ENCODE measurements at places on chromosomes 2 and 18. TPM values are rescaled to one million over a fixed set of nuclear protein-coding genes. Genes with fewer than 3 reads are reported as not detected.
A peak's percentile ranks its signal among the peaks of the same experiment; 100 is the strongest.

DNA sequence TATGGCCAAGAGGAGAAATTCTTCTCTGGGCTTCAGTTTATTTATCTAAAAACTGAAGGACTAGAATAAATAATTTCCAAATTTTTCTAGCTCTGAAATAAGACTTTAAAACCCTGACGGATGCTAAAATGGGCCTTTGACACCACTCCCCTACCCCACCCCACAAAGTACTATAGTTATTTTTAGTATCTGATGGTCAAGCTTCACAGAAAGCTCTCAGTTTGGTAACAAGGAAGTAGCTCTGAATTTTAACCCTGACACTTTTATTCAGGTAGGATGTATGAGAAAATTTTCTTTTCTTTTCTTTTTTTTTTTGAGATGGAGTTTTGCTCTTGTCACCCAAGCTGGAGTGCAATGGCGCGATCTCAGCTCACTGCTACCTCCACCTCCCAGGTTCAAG lies 2.4 kb downstream of the RBKS start:
- peaks cover 21% of the 10 kb centered on the region for H3K36me3 ChIP-seq
- H3K27ac ChIP-seq, result no peak overlapping the region
- peaks cover 32% of the 10 kb centered on the region for H3K4me1 ChIP-seq
- no peak overlapping the region for H3K4me3 ChIP-seq
- H3K27me3 ChIP-seq, result no peaks in the 10 kb centered on the region

GRCh38 chr2:86079981-86080911 lies 25.4 kb downstream of the POLR1A start:
- H3K36me3 ChIP-seq, result peaks cover 77% of the 10 kb centered on the region
- peak; percentile 68 for DNase-seq
- no peaks in the 10 kb centered on the region for H3K4me1 ChIP-seq
- H3K4me3 ChIP-seq, result no peak overlapping the region
- no peak overlapping the region for H3K27ac ChIP-seq

- peaks cover 42% of the 10 kb centered on the region for H3K36me3 ChIP-seq
- H3K27me3 ChIP-seq, result no peaks in the 10 kb centered on the region
- no peak overlapping the region for H3K4me3 ChIP-seq
- no peak overlapping the region for H3K27ac ChIP-seq
- peak; percentile 5 for DNase-seq
Measured at GRCh38 chr2:196131949-196132925, 39.1 kb downstream of the STK17B start.

Gene SLC11A1
- total RNA-seq, result 0.09 TPM

Gene GPAT2
- not detected for total RNA-seq

- H3K27ac ChIP-seq, result no peak overlapping the region
- no peak for DNase-seq
- H3K27me3 ChIP-seq, result no peaks in the 10 kb centered on the region
- H3K4me3 ChIP-seq, result no peak overlapping the region
Measured at GRCh38 chr18:32346671-32347070, 124.0 kb downstream of the GAREM1 start.

DNA sequence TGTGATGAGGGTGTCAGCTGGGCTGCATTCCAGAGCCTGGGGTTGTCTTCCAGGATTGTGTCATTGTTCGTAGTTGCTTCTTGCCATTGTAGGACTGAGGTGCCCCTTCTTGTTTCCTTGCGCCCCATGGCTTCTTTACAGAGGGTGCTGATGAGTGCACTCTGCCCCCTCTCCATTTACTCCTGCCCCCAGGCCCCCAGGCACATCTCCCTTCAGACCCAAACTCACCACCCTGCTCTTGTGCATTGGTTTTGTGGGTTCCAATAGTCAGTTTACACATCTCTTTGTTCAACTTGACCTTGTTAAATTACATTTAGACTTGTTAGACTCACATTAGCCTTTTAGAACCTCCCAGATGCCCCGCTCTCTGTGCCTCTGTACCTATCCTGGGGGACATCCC lies 33.1 kb downstream of the HJURP start:
- no peak overlapping the region for H3K4me3 ChIP-seq
- H3K36me3 ChIP-seq, result no peaks in the 10 kb centered on the region
- H3K27ac ChIP-seq, result no peak overlapping the region
- H3K27me3 ChIP-seq, result no peaks in the 10 kb centered on the region

- no peaks in the 10 kb centered on the region for H3K4me1 ChIP-seq
- DNase-seq, result no peak
- H3K27me3 ChIP-seq, result no peaks in the 10 kb centered on the region
- H3K4me3 ChIP-seq, result no peak overlapping the region
Measured at GRCh38 chr2:179479947-179480346, 215.3 kb upstream of the SESTD1 start.

Gene REG1B
- total RNA-seq, result not detected

DNA sequence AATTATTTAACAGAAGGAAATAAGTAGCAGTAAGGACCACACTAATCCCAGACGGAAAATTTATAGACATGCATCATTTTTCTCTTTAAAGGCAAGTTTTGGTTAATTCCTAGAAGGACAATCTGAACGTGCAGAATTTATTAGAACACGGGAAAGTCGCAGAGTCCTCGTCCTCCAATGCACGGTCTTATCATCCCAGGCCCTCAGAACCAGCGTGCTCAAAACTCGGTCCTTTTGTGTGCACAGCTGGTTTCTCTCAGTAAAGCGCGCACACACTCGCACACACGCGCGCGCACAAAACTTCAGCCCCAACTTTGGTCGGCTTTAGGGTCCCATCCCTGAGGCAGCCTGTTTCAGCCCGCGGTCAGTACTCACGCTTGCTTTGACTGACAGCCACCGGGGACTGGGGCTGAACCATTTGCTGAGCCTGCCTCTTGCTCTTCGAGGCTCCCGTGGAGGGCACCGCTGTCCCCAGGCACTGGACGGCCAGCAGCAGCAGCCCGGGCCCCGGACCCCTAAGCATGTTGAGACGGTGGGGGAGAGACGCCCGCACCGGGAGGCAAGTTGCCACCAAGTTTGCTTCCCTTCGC lies 493 bp downstream of the FN1 start:
- no peak overlapping the region for H3K27ac ChIP-seq
- H3K36me3 ChIP-seq, result peaks cover 5% of the 10 kb centered on the region
- peaks cover 35% of the 10 kb centered on the region for H3K4me1 ChIP-seq
- no peaks in the 10 kb centered on the region for H3K27me3 ChIP-seq
- no peak for DNase-seq

DNA sequence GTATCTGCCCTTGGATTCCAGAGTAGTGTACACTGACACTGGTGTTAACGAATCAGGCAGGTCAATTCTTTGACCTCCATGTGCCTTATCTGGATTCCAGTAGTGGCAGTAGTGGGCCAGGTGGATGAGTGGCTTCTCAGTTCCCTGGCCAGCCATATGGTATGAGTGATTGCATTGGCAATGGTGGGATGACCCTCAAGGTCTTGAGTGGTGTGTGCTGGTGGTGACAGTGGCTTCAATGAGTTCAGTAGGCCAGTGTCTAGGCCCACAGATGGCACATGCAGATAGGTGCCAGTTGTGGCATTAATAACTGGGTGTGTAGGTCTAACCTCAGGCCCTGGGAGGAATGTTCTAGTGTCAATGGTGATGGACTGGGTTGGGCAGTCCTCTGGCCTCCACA lies 674.1 kb upstream of the NXPH2 start:
- no peaks in the 10 kb centered on the region for H3K27me3 ChIP-seq
- no peak overlapping the region for H3K4me3 ChIP-seq
- no peak overlapping the region for H3K27ac ChIP-seq
- H3K4me1 ChIP-seq, result no peaks in the 10 kb centered on the region

- DNase-seq, result no peak
- no peaks in the 10 kb centered on the region for H3K27me3 ChIP-seq
- H3K27ac ChIP-seq, result no peak overlapping the region
- H3K36me3 ChIP-seq, result peaks cover 17% of the 10 kb centered on the region
- no peak overlapping the region for H3K4me3 ChIP-seq
- no peaks in the 10 kb centered on the region for H3K4me1 ChIP-seq
Measured at GRCh38 chr18:8820396-8821082, 115.2 kb downstream of the MTCL1 start.

- peaks cover 43% of the 10 kb centered on the region for H3K4me1 ChIP-seq
- H3K27ac ChIP-seq, result peak overlapping the region; percentile 63
- H3K4me3 ChIP-seq, result no peak overlapping the region
- no peaks in the 10 kb centered on the region for H3K27me3 ChIP-seq
- DNase-seq, result peak; percentile 30
Measured at GRCh38 chr2:28665041-28665704, 86.5 kb upstream of the PPP1CB start.

DNA sequence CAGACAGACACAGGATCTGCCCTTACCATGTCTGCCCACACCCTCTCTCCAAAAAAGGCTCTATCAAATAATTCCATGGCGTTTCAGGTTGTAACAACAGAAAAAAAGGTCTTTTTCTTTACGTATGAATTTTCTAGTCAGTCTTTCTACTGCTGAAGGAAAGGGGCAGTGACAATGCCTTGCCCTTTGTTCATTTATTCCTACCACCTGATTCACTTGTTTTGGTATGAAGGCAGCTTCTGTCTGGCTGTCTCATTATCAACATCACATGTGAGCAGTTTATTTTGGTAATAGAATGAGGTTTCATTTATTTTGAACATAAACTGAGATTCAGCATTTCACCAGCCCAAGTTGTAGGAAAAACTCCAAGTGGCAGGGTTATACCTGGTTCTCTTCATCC lies 94.3 kb upstream of the KLF7 start:
- no peak for DNase-seq
- peak overlapping the region; percentile 84 for H3K27ac ChIP-seq
- no peak overlapping the region for H3K4me3 ChIP-seq
- peaks cover 49% of the 10 kb centered on the region for H3K4me1 ChIP-seq
- H3K27me3 ChIP-seq, result no peaks in the 10 kb centered on the region
- H3K36me3 ChIP-seq, result peaks cover 7% of the 10 kb centered on the region

- no peaks in the 10 kb centered on the region for H3K36me3 ChIP-seq
- peak; percentile 13 for DNase-seq
- H3K27me3 ChIP-seq, result no peaks in the 10 kb centered on the region
- peaks cover 5% of the 10 kb centered on the region for H3K4me1 ChIP-seq
- H3K4me3 ChIP-seq, result no peak overlapping the region
- H3K27ac ChIP-seq, result no peak overlapping the region
Measured at GRCh38 chr18:22473366-22473765, 55.7 kb upstream of the CTAGE1 start.

Gene FHOD3
- 5.3 TPM for total RNA-seq

Gene CREG2
- total RNA-seq, result not detected

Gene STAMBP
- 66.3 TPM for total RNA-seq

Gene ZNF804A
- total RNA-seq, result not detected

DNA sequence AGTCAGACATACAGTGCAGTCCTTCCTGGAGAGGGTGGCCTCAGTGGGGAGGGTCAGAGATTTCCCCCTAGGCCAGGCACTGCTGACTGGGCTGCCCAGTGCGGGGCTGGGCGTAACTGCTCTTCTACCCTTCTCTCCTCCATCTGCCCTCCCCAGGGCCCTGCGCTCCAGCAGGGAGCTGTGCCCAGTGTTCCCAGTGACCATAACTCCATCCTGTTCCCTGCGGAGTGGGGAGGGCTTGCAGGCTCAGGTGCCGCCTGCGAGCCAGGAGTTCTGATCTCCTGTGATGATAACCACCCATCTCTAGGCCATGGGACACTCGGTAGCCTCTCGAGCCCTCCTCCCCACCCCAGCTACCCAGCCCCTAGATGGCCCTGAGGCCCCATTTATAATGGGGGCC lies 107.6 kb downstream of the SMAD7 start:
- DNase-seq, result no peak
- H3K27me3 ChIP-seq, result no peaks in the 10 kb centered on the region
- peaks cover 36% of the 10 kb centered on the region for H3K4me1 ChIP-seq

GRCh38 chr2:151614606-151615306 lies 119.5 kb downstream of the NEB start:
- H3K36me3 ChIP-seq, result no peaks in the 10 kb centered on the region
- no peaks in the 10 kb centered on the region for H3K4me1 ChIP-seq
- no peak overlapping the region for H3K27ac ChIP-seq
- H3K4me3 ChIP-seq, result no peak overlapping the region

DNA sequence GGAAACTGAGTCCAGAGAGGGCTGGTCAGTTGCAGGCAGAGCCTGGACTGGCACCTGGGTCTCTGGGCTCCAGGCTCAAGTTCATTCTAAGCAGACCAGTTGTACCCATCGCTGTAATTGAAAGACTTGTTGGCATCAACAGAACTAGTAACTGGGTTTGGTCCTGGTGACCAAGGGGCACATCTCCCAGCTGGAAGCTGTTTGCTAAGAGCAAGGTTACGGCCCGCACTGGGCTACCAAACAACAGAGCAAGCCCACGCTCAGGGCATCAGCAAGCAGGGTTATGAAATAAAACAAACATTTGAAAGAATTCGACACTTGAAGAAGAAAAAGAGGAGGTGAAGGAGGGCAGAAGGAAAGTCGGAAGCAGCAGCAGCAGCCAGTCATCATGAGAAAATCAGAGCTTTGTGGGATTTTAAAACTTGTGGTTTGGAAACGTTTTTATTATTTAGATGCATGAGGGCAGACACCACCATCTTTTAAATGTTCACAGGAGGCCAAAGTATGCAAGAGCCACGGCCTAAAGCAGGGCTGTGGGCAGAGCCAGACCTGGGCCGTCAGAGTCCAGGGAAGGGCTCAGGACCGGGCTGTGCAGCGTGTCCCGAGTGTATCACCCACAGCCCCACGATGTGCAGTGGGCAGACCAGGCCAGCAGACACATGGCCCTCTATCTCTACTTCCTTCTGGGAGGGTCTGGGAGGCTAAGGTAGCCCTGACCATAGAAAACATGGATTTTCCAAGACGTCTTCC lies 220.3 kb downstream of the BCL2 start:
- H3K36me3 ChIP-seq, result no peaks in the 10 kb centered on the region
- peaks cover 6% of the 10 kb centered on the region for H3K4me1 ChIP-seq
- no peak overlapping the region for H3K4me3 ChIP-seq
- DNase-seq, result no peak
- H3K27me3 ChIP-seq, result peaks cover 2% of the 10 kb centered on the region

DNA sequence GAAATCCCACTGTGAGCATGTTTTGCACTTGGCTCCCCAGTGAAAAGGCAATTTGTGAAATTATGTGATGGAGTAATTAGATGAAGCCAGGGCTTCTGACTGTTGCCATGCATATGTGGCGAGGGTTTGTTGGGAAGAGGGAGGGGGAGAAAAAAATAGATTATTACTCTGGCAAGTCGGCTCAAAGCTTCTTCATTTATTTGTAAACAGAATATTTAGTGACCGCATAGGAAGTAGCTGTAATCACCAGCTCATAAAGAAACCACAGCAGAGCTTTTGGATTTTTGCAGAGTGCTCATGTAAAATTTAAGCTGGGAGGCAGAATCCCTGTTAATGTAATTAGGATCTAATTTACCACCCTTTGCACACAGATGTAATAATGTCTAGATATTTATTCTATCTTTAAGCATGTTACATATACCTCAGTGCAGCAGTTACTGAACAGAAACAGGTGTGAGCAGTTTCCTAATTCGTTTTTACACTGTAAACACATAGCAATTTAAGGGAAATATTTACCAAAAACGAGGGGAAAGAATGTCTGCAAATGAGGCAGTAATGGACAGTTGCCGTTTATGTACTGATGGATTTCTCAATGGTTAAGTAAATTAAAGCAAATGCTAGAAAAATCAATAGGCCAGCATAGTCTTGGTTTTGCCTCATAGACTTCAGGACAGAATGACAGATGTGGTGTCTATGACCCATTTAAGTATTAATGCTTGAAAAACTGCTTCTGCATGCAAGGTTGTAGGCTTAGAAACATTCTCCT lies 87.9 kb downstream of the MEIS1 start:
- no peak for DNase-seq
- peaks cover 17% of the 10 kb centered on the region for H3K36me3 ChIP-seq
- H3K4me1 ChIP-seq, result no peaks in the 10 kb centered on the region
- no peak overlapping the region for H3K27ac ChIP-seq

Gene CENPA
- total RNA-seq, result 19.7 TPM

- no peaks in the 10 kb centered on the region for H3K4me1 ChIP-seq
- no peak overlapping the region for H3K4me3 ChIP-seq
- no peaks in the 10 kb centered on the region for H3K27me3 ChIP-seq
- no peak for DNase-seq
- H3K27ac ChIP-seq, result no peak overlapping the region
Measured at GRCh38 chr2:120392923-120393322, 47.0 kb downstream of the INHBB start.

Gene C2orf78
- total RNA-seq, result not detected
